ENCODE measurements at places on chromosomes 16 and 17.

DNA sequence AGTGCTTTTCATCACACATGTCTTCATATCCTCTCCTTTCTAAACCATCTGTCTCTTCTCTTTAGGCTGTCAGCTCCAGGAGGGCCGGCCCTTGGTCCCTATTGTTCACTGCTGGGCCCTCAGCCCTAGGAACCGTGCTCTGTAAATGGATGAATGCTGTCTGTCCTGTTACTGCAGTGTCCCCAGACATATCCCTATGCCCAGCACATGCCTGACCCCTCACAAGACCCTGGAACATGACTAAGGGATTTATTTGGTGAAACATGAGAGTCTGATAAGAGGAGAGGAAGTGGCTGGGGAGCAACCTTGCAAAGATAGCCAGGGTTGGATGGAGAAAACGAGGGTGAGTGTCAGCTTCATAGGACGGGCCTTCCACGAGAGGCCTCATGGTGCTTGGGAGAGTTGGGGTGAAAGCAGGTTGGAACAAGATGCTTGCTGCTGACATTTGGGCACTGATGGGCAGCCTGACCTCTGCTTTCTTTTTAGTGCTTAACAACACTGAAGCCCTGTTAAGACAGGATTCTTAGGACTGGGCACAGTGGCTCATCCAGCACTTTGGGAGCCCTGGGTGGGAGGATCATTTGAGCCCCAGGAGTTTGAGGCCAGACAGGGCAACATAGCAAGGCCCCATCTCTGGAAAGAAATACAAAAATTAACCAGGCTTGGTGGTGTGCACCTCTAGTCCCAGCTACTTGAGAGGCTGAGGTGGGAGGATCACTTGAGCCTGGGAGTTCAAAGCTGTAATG lies 39.0 kb downstream of the ABCC1 start:
- no peak for DNase-seq

GRCh38 chr16:87531418-87531817 lies 38.6 kb upstream of the ZCCHC14 start:
- no peak for DNase-seq

GRCh38 chr16:35398180-35398579 lies 1938.8 kb downstream of the TP53TG3F start:
- no peak for DNase-seq

- peak; percentile 44 for DNase-seq
These were observed 5.2 kb downstream of the CACNA1G start for GRCh38 chr17:50565402-50566350.
